ENCODE measurements at places on chromosomes 5 and 9.

- no peak for DNase-seq
Measured at GRCh38 chr9:98907055-98907454, 36.7 kb upstream of the COL15A1 start.

DNA sequence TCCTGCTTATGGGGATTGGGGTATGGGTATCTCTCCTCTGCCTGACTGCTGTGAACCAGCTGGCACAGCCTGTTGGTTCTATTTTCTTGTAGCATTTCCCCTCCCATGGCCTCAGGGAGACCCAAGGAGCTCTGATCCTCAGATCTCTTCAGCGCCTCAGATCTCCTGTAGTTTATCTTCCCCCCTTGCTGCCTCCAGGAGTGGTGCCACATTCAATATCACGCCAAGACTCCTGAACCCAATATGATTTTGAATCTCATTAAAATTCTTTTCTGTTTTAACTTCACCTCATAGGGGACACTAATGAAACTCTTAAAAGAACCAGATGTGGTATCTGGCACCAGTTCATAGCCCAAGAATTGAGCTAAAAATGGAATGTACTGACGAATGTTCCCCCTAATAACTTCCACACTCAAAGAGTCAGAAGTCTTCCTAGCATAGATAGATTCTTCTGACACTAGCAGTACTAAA, 59.6 kb upstream of the LIFR start:
- DNase-seq = no peak

DNA sequence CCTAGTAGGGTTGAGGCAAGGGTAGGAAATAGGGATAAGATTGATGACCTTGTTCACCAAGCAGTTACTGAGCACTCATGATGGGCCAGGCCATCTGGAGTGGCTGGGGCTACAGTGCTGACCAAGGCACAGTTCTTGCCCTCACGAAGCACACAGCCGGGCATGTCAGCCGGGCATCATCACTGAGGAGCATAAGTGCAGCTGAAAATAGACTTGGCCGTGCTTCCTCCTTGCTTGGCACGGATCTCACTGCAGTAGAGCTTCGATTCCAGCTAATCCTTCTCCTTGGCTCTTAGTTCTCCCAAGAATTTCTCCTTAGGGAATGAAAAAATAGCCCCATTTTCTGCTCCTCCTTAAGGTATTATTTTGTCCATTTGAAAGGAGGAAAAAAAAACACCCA, 116.6 kb downstream of the NMUR2 start:
- no peak for DNase-seq

GRCh38 chr5:145465474-145466263, 369.5 kb downstream of the PRELID2 start:
- no peak for DNase-seq

- DNase-seq = no peak
Measured at GRCh38 chr9:115445655-115446054, 327.7 kb upstream of the TNC start.

- DNase-seq = no peak
Measured at GRCh38 chr9:20002011-20002410, 213.2 kb upstream of the SLC24A2 start.

GRCh38 chr5:28110781-28111180, 1072.4 kb upstream of the CDH9 start:
- DNase-seq = no peak

DNA sequence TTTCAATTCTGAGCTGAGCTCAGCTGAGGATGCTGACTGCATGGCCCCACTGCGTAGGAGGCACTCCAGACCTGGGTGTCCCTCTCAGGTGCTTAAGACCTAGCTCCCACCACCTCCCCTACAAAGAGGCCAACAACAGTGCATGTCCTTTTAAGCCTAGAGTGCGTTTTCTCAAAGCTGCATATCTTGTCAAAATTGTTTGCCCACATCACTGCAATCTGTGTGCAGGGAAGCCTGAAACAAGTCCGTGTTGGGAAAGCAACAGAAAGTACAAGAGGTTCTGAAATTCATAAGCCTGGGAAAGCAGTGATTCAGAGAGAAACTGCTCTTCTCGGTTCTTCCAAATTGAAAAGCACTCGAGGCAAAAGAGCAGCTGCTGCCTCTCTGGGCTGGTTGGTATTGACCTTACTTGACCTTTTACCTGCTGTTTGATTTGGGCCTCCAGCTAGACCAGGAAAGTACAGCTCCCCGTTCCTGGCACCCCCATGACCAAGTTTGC, 238.4 kb downstream of the NR2F1-AS1 start:
- no peak for DNase-seq

DNA sequence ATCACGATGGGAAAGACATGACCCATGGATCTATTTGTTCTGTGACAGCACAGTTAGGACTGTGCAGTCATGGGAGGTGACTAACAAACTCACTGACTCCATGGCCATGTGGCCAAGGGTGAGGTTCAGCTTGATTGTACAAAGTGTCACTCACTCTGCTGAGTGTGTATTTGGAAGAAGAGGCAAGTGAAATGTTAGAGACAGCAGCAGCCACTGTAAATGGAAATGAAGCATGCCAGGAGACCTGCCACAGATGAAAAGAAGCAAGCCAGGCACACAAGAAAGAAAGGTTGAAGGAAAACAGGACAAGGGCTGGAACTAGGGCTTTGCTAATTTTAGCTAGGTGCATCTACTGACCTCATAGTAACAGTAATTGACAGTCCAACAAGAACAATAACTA, 42.7 kb upstream of the PALM2AKAP2 start:
- no peak for DNase-seq

DNA sequence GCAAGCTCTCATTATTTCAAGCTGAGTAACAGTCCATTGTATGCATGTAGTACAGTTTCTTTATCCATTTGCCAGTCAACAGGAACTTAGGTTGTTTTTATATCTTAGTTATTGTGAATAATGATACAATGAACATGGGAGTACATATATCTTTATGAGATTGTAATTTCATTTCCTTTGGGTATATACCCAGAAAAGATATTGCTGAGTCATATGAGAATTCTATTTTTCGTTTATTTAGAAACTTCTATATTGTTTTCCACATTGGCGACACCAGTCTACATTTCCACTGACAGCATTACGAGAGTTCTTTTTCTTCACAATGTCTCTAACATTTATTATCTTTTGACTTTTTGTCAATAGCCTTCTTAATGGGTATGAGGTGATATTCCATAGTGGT, 477.8 kb upstream of the PAPPA start:
- DNase-seq = no peak

- no peak for DNase-seq
Measured at GRCh38 chr9:129241725-129242124, 63.7 kb upstream of the IER5L start.

GRCh38 chr5:87765009-87765408, 352.3 kb upstream of the CCNH start:
- no peak for DNase-seq

All from liver (tissue), 10 donors.